ENCODE measurements at places on chromosomes 1 and 21.

GRCh38 chr1:200483491-200484143 is 73.8 kb upstream of the ZNF281 start:
- DNase-seq = peak; percentile 22

- DNase-seq = no peak
These were observed 6.0 kb upstream of the SMIM12 start for GRCh38 chr1:34865573-34865972.

DNA sequence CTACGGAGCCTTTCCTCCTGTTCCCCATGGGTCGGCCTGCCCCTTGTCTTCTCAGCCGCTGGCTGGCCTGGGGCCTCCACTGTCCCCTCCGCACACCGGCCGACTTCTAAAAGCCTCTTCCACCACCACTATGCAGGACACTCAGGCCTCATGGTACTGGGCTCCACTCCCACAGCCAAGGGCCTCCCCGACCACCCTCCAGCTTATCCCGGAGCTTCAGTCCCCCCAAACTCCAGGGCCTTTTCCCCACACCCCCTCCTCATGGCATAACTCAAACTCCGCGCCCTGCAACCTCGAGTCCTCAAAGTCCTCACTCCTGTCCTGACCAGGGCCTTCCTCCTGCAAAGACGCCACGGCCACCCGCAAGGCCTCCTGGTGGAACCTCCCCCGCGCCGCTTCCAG is 2.0 kb downstream of the LRRC41 start:
- no peak for DNase-seq

DNA sequence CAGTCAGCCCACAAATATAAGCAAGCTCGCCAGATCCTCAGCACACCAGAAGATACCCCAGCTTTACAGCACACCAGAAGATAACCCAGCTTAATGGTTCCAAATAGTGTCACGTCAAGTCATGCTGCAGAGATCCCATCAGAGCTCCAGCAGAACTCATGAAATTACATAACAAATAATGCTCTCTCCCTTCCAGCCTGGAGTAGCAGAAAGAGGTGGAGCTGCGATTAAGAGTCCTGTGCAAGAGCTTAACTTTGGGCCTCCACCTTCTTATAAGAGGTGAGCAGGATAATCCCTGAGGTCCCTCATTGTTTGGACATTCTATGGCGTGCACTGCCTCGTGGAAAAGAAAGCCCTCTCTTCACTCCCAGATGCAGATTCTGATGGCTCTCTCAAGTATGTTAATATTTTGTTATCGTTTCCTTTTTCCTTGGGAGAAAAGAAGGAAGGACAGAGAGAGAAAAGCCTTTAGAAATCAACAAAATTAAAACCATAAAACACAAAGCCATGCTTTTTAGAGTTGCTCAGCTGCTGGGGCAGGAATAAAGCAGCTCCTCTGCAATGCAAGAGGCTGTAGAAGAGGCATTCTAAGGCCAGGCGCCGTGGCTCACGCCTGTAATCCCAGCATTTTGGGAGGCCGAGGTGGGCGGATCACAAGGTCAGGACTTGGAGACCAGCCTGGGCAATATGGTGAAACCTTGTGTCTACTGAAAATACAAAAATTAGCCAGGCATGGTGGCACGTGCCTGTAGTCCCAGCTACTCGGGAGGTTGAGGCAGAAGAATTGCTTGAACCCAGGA is 59.1 kb downstream of the GLUL start:
- DNase-seq = no peak

GRCh38 chr21:21003701-21004100 is 5.5 kb downstream of the NCAM2 start:
- DNase-seq = no peak

DNA sequence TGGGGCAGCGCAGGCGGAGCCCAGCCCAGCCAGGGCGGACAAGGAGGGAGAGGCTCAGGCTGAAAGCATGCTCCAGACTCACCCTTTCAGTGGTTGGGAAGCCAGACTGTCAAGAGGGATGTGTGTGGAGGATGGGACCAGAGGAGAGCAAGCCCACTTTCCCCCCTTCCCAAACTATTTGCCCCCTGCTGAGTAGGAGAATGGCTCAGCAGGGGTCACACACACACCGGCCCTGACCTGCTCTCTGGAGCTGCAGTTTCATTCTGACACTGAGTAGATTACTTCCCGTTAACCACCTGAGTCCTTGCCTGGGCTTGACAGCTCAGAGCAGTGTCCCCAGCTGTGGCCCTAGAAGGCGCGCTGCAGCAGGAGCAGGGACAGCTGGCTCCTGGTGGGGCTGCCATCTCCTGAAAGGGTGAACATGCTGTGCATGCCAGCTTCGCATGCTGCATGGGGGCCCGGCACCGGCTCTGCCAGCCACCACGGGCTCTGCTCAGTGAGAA is 51.6 kb upstream of the CNTN2 start:
- DNase-seq = no peak

GRCh38 chr1:28441674-28442073 is 64.2 kb upstream of the RCC1 start:
- DNase-seq = no peak

DNA sequence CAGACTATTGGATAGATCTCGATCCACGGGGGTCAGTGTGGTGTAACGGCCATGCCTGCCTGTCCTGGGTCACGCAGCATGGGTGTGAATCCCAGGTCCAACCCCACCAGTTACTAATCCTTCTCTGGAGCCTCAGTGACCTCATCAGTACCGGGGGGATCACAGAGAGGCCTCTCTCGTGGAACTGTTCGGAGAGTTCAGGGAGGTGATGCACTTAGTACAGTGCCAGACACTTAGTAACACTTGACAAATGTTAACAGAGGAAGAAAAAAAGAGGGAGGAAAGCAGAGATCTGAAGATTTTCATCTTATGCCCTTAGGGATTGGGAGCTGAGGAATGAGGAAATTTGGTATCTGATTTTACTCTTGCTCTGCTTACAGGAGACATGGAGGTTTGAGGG is 2.9 kb downstream of the ABCA4 start:
- DNase-seq = no peak

Data from T-helper 22 cell (primary cell).